ENCODE measurements at places on chromosomes 2 and 18.

GRCh38 chr2:191618046-191618780 is 59.7 kb upstream of the NABP1 start:
- no peak for DNase-seq

DNA sequence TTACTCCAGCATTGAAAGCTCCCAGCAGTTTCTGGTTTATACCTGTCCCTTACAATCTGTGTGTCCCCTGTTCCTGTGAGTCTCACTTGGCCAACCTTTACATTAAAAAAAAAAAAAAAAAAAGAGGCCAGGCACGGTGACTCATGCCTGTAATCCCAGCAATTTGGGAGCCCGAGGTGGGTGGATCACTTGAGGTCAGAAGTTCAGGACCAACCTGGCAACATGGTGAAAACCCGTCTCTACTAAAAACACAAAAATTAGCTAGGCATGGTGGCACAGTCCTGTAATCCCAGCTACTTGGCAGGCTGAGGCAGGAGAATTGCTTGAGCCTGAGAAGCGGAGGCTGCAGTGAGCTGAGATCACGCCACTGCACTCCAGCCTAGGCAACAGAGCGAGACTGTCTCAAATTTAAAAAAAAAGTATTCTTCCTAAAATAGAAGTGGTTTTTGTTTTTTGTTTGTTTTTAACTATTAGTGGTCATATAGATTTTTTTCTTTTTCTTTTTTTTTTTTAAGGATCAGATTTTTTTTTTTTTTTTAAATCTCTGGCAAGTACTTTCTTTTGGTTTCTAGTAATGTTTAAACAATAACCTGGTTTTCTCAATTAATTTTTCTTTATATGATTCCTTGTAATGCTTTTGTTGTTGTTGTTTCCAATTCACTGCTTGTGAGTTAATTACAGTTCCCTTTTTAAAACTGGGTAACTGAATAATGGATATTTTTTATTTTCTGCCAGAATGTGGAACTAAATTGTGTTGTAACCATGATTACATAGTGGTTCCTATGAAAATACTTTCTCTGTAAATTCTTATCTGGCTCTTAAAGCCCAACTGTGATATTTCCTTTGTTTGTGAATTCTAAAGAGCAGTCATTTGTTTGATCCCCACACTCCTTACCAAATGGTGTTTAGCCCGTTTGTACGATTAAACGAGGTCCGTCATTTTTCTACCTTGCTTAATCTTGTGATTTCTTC is 116.8 kb downstream of the CTAGE1 start:
- no peak for DNase-seq

DNA sequence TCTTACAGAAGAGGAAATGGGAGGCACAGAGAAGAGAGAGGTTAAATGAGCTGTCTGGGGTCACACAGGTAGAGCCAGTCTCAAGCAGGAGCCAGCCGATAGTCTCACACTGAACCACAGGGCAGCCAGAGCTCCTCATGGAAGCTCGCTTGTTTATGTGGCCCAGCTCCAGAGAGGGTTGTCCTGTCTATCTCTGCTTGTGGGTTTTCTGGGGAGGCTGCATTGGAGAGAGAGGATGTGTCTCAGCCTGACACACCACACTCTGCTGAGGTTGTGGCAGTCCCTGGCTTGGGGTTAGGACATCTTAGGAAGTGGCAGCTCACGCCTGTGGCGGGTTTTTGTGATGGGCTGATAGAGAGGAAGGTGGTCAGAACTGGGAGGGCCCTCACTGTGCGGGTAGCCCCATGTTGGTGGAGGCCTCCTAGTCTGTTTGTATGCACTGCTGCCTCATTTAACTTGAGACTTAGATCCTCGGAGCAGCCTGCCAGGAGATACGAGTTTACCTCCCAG is 52.3 kb downstream of the TCF7L1 start:
- no peak for DNase-seq

- DNase-seq: no peak
These were observed 12.0 kb upstream of the HAAO start for GRCh38 chr2:42804338-42804737.

- DNase-seq: no peak
These were observed 107.0 kb downstream of the MGAT5 start for GRCh38 chr2:134360745-134361487.

DNA sequence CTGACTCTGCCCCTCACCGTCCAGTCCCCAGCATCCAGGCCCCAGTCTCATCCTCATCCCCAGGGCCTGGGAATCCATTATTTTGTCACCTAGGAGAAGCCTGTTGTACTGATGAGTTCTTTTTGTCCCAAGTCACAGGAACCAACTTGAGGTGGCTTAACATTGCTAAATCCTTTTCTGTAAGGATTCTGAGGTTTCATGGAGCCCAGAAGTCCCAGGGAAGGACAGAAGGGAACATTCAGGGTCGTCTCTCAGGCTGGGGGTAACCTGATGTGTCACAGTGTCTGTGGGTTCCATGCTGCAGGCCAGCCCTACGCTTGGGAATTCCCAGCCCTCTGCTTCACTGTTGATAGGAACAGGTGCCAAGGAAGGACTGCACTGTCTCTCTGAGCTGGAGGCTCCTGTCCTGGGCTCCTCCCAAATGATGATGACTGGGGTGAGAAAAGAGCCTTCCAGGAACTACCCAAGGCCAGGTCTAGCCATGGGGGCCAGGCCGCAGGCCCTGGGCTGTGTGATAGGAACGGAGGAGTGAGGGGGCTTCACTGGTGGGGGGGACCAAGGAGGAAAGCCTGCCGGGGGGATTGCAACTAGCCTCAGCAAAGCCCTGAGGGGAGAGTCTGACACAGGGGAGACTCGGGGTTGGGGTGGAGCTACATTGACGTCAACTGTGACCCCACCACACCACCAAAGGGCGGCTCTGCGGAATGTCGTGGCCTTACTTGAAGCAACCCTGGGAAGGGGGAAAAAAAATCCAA is 145.7 kb downstream of the SMAD7 start:
- no peak for DNase-seq

GRCh38 chr18:63319383-63320122 is at the start of gene BCL2:
Gene BCL2, minus strand, starts transcription at chr18:63319769.
- peak; percentile 65 for DNase-seq

DNA sequence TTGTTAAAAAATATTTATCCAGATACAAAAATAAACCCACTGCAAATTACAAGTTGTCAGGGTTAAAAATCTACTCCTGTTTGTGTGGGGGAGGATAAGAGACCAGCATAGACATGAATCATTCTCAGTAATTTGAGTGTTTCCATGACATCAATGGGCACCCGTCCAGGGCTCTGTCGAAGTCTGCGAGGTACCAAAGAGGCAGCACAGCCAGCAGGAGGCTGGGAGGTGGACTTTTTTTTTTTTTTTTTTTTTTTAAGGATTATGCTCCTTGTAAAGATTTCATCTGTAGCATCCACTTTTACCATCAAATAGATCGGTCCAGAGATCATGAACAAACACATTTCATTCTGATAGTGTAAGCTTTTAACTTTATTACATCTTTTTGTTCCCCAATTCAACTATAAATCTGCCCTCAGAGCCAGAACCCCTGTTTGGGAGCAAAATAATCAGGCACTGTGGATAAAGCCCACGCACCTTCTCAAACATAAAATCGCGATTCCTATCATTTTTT is 182.0 kb downstream of the TCF4 start:
- no peak for DNase-seq

DNA sequence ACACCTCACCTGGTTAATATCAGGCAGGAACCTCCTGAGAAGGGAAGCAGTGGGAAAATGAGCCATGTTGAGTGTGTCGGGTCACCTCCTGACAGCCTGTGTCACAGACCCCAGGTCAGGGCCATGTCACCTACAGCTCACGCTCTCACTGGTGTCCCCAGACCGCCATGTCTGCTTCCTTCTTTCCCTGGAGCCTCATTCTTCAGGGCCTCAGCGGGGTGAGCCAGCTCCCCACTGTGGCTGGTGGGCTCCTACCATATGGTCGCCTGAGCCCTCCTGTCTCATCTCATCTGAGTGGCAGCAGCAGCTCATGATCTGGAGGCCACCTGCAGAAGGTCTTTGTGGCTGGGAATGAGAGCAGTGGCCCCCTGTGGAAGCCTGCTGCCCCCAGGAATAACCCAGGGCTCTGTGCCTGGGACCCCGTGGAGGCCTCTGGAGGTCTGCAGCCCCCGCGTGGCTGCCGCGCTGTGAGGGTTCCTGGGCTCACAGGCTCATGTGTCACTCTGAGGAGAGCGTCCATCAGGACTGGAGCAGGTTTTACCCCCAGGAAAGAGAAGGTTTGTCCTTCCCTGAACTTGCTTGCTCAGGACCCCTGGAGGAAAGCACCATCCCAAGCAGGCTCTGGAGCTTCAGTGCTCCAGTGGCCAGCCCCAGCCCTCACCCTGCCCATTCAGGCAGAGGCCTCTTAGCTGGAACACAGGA is 56.4 kb downstream of the FAM168B start:
- DNase-seq: no peak

- no peak for DNase-seq
These were observed 14.7 kb downstream of the DAW1 start for GRCh38 chr2:227886149-227886548.

- no peak for DNase-seq
These were observed 152.6 kb downstream of the GULP1 start for GRCh38 chr2:188444106-188444835.

- DNase-seq: no peak
These were observed 34.7 kb downstream of the NHEJ1 start for GRCh38 chr2:219125886-219126270.

DNA sequence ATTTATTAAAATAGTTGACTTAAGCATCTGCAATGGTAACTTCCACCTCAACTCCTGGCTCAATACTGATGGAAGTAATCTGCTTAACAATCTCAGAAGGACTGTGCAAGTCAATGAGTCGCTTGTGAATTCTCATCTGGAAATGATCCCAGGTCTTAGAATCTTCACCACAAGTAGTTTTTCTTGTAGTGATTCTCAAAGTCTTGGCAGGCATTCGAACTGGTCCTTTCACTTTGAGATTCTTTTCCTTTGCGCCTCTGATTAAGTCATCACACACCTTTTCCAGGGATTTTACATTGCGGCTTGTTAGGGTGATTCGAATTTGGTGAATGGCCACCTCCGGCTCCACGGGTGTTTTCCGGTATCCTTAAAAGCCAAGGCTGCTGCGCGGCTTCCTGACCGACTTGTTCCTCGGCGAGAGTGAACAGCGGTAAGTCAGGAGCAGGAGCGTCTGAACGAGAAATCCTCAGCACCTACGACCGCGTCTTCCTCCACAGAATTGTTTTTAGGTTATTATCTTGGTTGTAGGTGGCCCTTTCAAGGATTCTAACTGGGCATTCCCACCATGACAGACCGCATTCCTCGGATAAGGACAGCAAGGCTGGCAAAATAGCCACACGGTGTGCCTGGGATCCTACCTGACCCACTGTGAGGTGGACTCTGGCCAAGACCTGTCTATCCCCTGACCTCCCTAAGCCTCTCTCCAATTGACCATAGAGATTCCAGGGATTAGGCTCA is 23.8 kb upstream of the SLC20A1 start:
- DNase-seq: no peak

DNA sequence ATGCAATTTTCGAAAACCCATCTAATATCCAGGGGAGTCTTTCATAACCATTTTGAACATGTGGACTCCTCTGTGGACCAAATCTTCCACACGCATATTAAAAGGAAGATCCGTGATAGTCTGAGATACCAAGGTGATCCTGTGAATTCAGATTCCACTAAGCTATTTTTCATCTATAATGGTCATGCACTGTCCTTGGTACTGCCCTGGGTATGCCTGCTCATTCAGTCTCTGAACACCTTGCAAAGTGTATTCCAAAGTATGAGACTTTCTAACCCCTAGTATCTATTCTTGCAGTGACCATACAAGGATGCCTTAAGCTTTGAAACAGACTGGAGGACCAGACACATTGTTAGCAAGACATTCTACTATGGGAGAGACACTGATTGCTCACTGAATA is 217.6 kb upstream of the CCDC150 start:
- no peak for DNase-seq

DNA sequence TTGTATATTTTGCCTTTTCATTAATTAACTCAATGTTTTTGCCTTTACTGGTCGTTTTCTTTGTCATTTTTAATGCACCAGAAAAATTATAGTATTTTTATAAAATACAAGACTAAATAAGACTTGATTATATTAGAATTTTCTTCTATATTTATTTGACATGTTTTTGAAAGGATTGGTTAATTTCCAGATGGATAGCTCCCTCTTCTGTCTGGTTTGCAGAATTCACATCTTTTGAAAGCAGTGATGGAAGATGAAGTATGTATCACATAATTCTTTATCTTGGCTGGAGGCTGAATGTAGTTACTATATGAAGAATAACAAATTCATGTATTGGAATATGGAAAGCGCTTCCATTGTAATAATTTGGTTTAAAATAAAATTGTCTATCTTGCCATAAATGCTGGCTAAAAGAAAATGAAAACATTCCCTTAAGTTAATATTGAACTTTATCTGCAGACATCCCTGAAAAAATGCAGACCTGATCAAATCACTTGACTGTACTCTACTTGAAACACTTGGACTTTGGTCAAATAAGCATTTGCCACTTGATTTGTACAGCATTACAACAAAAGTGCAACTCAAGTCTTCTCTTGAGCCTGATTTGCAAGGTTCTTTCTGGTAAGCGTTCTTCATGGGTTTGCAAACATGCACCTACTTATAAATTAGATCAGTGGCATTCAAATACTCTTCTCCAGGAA is 86.3 kb upstream of the EFEMP1 start:
- no peak for DNase-seq

DNA sequence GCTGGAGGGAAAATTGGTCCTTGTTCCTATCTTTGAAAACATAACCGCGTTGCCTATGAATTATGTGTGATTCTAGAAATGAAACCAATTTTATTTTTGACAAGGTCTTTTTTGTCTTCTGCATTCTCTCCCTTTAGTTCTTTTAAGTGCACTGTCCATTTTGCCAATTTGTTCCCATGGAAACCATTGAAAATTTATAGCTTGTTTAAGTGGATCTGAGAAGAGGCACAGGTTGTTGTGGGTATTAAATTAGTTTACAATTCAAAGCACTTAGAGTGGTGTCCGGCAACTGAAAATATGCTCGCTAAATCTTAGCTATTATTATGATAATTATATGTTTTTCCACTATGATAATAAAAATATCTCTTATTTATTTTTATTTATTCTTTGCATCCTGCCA is 107.5 kb upstream of the FSHR start:
- no peak for DNase-seq

DNA sequence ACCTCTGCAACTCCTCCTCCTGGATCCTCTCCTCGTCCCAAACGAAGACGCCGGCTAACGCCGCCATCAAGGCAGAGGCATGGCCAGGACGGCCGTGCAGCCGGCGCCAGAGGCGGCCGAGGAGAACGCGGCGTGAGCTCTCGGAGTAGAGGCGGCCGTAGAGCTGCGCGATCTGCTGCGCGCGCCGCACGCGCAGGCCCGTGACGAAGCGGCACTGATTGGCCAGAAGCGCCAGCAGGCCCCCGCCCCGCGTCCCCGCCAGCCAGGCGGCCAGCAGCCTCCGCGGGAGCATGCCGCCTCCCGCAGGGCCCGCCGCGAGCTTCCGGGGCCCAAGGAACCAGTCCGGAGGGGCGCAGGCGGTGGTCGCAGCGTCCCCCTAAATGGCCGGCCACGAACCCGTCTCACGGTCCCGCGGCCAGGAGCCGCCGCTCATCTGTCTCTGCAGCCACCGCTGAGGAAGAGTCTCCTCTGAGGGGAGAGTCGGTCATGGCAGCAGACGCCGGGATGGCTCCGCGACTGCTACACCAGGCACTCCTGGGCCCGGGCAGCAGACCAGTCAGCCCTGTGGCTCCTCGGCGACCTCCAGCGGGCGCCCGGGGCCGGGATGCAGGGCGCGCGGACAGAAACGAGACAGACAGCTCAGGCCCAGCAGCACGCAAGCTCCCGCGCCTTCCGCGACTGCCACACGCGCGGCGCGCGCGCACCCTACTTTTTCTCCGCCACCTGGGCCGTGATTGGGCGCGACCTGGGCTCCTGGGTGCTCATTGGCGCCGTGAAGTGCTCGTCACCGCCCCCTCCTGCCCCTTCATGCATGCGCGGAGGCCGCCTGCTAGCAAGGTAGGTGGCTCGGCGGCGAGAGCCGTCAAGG is at the start of gene STARD7:
TSS of gene STARD7 (minus strand) at position 685 of the 868 bp plus-strand sequence. CDS start at position 292, 393 bp downstream.
- peak; percentile 95 for DNase-seq
